Activated CD8-positive, alpha-beta T cell treated with anti-CD3 and anti-CD28 coated beads for 36 hours (primary cell): ENCODE measurements at places on chromosomes 1 and 21.

DNA sequence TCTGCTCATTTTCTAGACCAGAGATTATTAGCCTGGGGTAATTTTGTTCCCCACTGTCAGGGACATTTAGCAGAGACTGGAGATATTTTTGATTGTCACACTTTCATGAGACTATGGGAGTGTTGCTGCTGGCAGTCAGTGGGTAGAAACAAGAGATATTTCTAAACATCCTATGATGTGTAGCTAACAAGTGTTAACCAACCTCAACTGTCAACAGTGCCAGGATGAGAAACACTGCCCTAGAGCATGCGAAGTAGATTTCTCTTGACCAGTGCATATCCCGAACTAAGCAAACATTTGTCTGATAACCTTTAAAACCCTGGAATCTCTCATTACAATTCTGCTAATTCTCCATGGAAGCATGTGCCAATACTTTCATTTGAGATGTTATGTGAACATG lies 607.4 kb upstream of the TMPRSS15 start:
- DNase-seq: no peak

GRCh38 chr1:11024154-11024873 lies 11.9 kb downstream of the TARDBP start:
- no peak for DNase-seq

DNA sequence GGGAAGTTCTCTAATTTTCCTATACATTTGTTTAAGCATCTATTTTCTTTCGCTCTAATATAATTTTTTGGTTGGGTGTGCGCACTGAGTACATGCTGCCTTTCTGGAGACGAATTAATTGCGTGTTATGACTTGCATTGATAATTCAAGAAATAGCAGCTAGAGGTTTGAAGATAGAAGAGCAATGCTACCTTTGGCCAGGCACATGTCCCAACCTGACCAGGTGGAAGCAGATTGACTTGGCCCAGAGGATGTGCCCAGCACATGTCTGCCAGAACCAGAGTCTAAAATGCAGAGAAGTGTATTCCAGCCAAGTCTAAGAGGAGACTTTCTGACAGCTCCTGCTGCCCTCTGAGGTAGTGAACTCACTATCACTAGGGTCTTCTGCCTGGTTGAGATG lies 114.3 kb downstream of the SLC35F3 start:
- DNase-seq: no peak

- DNase-seq: peak; percentile 71
Measured at GRCh38 chr1:245956225-245956624, 550.9 kb downstream of the SMYD3 start.

DNA sequence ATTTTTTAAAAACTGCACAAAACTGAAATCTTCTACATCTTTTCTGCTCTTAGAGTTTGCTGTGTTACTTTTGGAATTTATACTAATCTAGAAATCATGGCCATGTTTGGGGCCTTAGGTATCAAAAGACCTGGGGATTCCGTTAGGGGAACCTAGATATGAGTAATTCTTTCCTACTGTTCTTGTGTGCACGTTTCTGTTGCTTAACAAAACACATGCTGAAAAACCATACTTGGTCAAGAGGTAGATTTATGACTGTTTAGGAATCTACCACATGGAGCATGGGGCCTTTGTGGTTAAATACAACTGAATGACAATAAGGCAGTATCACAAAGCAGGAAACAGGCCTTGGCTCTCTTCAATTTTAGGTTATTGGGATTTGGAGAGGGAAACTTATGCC lies 291.9 kb upstream of the USP25 start:
- peak; percentile 35 for DNase-seq

- DNase-seq: no peak
Measured at GRCh38 chr1:65414538-65414937, 5.9 kb upstream of the LEPR start.

DNA sequence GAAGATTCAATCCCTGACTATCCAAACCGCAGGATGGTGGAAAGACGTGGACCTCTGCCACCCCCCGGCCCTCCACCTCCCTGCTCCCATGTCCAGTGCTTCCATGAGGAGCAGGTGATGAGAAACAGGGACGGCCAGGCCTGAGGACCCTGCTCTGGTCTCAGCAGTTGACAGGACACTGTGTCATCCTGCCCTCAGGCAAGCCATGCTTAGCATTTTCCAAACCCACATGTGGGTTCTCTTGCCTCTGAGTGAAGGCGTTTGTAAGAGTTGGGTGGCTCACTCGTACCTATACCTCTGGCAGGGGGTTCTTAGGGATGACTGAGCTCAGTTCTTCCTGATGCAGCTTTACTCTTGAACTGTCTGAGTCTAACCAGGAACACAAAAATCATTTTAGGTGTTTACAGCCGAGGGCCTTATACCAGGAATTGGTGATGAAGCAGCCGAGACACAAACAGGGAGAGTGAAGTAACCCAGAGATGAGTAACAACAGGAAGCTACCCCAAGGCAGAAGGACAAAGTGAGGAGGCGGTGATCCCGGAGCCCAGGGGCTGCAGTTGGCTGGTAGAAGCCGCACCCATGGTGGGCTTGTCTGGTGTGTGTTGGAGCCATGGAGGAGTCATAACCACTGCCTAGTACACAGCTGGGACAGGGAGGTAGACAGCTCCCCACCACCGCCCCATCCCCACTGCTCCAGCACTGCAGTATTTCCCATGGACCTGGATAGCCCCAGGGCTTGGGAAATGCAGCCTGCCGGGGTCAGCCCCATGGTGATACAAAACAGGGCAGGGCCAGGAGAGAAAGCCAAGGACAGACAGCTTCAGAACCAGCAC lies 21.4 kb downstream of the MYBPH start:
- DNase-seq: no peak

DNA sequence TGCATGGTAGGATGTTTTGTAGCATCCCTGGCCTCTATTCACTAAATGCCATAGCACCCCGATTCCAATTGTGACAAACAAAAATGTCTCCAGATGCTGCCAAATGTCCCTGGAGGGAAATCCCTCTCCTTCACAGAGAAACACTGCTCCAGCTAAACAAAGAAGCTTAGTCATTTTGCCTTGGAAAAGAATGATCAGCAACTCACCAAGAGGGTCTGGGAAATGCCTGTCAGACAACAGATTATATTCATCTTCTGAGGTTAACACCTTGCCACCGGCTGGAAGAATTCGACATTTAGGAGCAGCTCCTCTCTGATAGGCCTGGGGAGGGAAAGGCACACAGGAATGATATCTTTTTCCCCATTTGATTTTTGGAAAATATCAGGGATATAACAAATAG lies 84.4 kb downstream of the NIBAN1 start:
- DNase-seq: peak; percentile 34

- DNase-seq: no peak
Measured at GRCh38 chr1:214957330-214958137, 125.0 kb upstream of the KCNK2 start.

DNA sequence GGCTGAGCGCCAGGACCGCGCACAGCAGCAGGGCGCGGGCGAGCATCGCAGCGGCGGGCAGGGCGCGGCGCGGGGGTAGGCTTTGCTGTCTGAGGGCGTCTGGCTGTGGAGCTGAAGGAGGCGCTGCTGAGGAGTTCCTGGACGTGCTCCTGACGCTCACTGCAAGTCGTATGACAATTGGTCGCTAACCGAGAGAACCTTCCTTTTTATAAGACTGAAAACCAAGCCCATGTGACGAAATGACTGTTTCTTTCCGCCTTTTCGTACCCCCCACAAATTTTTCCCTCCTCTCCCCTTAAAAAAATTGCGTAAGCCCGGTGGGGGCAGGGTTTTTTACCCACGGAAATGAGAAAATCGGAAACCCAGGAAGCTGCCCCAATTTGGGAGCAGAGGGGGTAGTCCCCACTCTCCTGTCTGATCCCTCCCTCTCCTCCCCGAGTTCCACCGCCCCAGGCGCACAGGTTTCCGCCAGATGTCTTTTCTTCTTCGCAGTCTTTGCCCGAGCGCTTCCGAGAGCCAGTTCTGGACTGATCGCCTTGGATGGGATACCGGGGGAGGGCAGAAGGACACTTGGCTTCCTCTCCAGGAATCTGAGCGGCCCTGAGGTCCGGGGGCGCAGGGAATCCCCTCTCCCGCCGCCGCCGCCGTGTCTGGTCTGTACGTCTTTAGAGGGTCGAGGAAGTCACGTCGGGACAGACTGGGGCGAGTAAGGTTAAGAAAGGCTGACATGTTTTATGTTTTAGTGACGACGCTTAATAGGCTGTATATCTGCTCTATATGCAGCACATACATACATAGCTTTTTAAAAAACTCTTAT lies at the start of gene PTGS2:
PTGS2 (minus strand) TSS at position 179 of the 817 bp plus-strand sequence; CDS start at position 46, 133 bp downstream.
- DNase-seq: peak; percentile 65

GRCh38 chr1:234709473-234710228 lies 99.7 kb upstream of the IRF2BP2 start:
- no peak for DNase-seq

GRCh38 chr21:45950740-45951515 lies 30.6 kb upstream of the COL6A1 start:
- no peak for DNase-seq
